ENCODE measurements at places on chromosomes 5 and 9.

- no peak for DNase-seq
These were observed 193.9 kb downstream of the ICE1 start for GRCh38 chr5:5616247-5616895.

- no peak for DNase-seq
These were observed 327.4 kb downstream of the MARCHF11 start for GRCh38 chr5:15852217-15852616.

DNA sequence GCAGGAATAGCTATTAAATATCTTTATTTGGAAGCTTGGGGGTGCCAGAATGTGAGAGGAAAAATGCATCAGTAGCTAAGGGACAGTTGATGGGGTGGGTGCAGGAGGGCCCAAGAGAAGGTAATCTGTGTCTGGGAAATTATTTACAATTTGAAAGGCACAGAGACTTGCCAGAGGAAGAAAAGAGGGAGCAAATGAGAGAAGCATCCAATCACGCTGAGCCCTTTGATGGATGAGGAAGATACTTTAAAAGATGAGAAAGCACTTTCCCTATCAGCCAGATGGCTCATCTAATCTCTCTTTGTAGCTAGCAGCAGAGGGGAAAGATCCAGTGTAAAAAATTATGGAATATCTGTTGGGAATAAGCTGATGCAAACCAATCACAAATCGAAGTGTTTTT lies 57.0 kb upstream of the ABCA1 start:
- DNase-seq: no peak

DNA sequence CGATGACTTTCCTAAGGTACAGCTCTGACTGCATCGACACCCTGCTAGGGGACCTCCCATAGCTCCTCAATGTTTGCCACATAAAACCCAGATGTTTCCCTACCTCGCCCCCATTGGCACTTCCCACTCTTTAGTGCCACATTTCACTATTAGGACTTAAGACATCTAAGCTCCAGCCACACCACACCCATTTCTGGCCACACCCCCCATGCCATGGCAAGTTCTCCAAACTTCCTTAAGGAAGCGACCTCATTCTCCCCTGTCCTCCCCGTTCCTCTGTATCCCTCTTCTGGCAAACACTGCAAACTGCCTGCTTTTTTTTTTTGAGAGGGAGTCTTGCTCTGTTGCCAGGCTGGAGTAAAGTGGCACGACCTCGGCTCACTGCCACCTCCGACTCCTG lies 62.9 kb downstream of the USP20 start:
- DNase-seq: no peak

DNA sequence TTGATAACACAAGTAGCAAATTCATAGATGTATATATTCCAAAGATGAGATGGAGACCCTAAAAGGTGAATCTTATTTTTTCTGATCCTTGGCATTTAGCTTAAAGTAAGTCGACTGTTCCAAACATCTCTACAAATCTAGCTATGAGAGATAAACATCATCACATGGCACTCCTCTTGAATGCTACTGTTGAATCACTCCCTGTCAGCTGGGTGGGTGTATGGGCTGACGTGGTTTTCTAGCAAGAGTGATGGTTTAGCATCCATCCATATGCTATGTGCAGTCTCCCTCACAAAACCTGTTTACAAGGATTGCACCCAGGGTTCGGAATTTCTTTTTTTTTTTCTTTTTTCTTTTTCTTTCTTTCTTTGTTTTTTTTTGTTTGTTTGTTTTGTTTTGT lies 13.8 kb downstream of the ACO1 start:
- no peak for DNase-seq

- no peak for DNase-seq
These were observed 32.5 kb downstream of the SH3TC2 start for GRCh38 chr5:149030392-149030791.

GRCh38 chr5:172525996-172526360 lies 71.7 kb upstream of the SH3PXD2B start:
- DNase-seq: no peak

Data from activated gamma-delta T cell (primary cell).